ENCODE measurements at places on chromosomes 5 and 9. TPM values are rescaled to one million over a fixed set of nuclear protein-coding genes. Genes with fewer than 3 reads are reported as not detected.

GRCh38 chr5:25285136-25285535, 640.4 kb upstream of the CDH10 start:
- H3K27me3 ChIP-seq = no peaks in the 10 kb centered on the region
- no peak for DNase-seq
- H3K4me1 ChIP-seq = no peaks in the 10 kb centered on the region
- H3K27ac ChIP-seq = no peak overlapping the region
- H3K36me3 ChIP-seq = no peaks in the 10 kb centered on the region
- no peak overlapping the region for H3K4me3 ChIP-seq

DNA sequence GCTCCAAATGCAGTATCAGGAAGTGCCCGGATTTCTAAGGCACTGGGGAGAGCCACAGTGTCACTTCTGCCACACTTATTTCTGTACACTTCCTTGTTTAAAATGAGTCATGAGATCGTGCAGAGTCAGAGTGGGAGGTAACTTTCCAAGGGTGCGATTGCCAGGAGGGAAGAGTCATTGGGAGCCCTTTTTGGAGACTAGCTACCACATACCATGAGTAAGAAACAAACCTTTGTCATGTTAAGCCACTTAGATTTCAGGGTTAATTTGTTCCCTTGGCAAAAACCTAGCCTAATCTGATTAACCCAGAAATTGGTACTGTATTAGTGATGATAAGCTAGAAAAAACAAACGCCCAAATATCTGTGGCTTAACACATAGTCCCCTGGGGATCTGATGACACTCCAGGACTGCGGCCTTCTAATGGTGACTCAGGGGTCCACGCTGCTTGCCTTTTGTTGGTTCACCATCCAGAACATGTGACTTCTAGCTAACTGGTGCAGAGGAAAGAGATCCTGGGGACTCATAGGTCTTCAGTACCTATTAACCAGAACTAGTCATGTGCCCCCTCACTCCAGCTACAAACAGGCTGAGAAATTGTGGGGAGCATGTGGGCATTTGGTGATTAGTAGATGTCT, 48.6 kb upstream of the TLE1 start:
- no peaks in the 10 kb centered on the region for H3K36me3 ChIP-seq
- H3K4me1 ChIP-seq = no peaks in the 10 kb centered on the region
- no peak overlapping the region for H3K4me3 ChIP-seq
- H3K27me3 ChIP-seq = no peaks in the 10 kb centered on the region
- DNase-seq = no peak
- H3K27ac ChIP-seq = no peak overlapping the region

- no peak overlapping the region for H3K27ac ChIP-seq
- no peak for DNase-seq
- H3K36me3 ChIP-seq = no peaks in the 10 kb centered on the region
- no peak overlapping the region for H3K4me3 ChIP-seq
- no peaks in the 10 kb centered on the region for H3K4me1 ChIP-seq
Measured at GRCh38 chr5:423233-423565, 19.8 kb upstream of the EXOC3 start.

DNA sequence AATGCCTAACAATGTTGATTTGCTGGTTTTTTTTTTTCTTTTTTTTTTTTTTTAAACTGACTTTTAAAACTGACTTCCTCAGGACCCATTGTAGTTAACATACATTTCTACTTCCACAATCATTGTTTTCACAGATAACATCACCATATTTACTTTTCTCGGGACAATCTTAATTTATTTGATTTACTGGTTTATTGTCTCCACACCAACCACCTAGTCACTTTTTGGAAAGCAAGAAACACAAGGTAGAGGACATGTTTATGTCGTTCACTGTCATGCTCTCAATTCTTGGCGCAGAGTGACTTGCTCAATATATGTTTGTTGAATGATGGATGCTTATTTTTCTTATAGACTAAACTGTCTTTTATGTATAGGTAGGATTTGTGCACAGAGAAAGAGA, 2280.7 kb downstream of the MAT2B start:
- no peaks in the 10 kb centered on the region for H3K27me3 ChIP-seq
- no peak overlapping the region for H3K27ac ChIP-seq
- no peaks in the 10 kb centered on the region for H3K36me3 ChIP-seq
- no peak overlapping the region for H3K4me3 ChIP-seq
- DNase-seq = no peak

GRCh38 chr9:105329719-105330062, 85.2 kb downstream of the SLC44A1 start:
- DNase-seq = no peak
- peaks cover 13% of the 10 kb centered on the region for H3K4me1 ChIP-seq
- H3K27ac ChIP-seq = no peak overlapping the region
- H3K36me3 ChIP-seq = no peaks in the 10 kb centered on the region
- no peak overlapping the region for H3K4me3 ChIP-seq

- DNase-seq = no peak
- no peaks in the 10 kb centered on the region for H3K27me3 ChIP-seq
- H3K27ac ChIP-seq = no peak overlapping the region
Measured at GRCh38 chr9:127126971-127127370, 4.5 kb upstream of the ANGPTL2 start.

DNA sequence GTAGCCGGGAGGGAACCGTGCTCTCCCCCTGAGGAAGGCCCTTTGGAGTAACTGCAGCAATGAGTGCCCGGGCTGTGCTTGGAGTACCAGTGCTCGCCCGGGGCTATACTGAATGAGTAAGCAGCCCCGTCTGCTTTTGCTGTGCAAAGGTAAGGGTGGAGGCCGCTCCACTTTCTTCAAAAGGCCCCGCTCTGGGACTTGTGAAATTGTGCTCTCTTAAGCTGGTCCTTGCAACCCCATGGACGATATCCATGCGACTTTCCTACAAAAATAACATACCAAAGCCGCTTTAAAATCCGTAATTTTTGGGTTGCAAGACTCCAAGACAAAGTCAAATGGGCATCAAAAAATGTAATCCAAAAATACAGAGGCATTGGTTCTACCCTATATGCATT, 578 bp upstream of the TNFAIP8 start:
- H3K27me3 ChIP-seq = no peaks in the 10 kb centered on the region
- peak overlapping the region; percentile 8 for H3K27ac ChIP-seq
- no peaks in the 10 kb centered on the region for H3K36me3 ChIP-seq

GRCh38 chr5:149886060-149886459, 58.5 kb downstream of the PDE6A start:
- H3K36me3 ChIP-seq = no peaks in the 10 kb centered on the region
- no peaks in the 10 kb centered on the region for H3K27me3 ChIP-seq
- H3K4me1 ChIP-seq = no peaks in the 10 kb centered on the region
- H3K4me3 ChIP-seq = no peak overlapping the region
- H3K27ac ChIP-seq = no peak overlapping the region

GRCh38 chr9:108836781-108837180, 19.0 kb downstream of the ACTL7B start:
- no peaks in the 10 kb centered on the region for H3K27me3 ChIP-seq
- no peaks in the 10 kb centered on the region for H3K36me3 ChIP-seq
- no peaks in the 10 kb centered on the region for H3K4me1 ChIP-seq
- no peak for DNase-seq

- H3K36me3 ChIP-seq = no peaks in the 10 kb centered on the region
- peaks cover 10% of the 10 kb centered on the region for H3K4me1 ChIP-seq
- H3K27ac ChIP-seq = no peak overlapping the region
- no peak overlapping the region for H3K4me3 ChIP-seq
Measured at GRCh38 chr5:102713278-102713677, 41.8 kb upstream of the PAM start.

DNA sequence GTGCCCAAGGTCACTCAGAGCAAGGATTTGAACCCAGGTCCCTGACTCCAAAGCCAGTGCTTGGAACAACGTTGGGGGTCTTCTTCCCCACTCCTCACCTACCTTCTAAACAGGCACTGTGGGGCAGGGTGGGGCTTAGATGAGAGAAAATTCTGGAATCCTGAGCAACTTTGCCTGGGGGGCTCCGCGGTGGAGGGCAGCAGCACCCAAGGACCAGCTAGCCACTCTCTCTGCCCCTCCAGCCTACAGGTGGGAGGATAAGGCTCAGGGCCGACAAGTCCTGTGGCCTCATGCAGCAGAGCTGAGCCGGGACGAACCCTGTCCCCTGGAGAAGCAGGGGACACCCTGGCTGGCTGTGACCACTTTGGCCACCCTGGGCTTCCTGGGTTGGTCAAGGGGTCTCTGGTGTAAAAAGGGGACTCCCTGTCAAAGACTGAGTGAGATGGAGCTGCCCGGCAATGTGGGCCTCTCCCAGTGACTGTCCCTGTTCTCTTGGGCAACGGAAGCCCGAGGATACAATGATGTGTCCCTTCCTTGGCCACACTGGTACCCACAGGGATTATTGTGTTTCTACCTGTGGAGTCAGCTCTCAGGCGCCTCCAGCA, 26.5 kb downstream of the CEL start:
- H3K27ac ChIP-seq = no peak overlapping the region
- no peaks in the 10 kb centered on the region for H3K27me3 ChIP-seq
- no peaks in the 10 kb centered on the region for H3K4me1 ChIP-seq
- no peak for DNase-seq

- no peak for DNase-seq
- H3K36me3 ChIP-seq = no peaks in the 10 kb centered on the region
- H3K4me3 ChIP-seq = no peak overlapping the region
- no peak overlapping the region for H3K27ac ChIP-seq
- H3K4me1 ChIP-seq = no peaks in the 10 kb centered on the region
Measured at GRCh38 chr5:86403190-86403589, 214.6 kb upstream of the COX7C start.

- H3K27me3 ChIP-seq = no peaks in the 10 kb centered on the region
- no peaks in the 10 kb centered on the region for H3K4me1 ChIP-seq
- H3K36me3 ChIP-seq = no peaks in the 10 kb centered on the region
- no peak overlapping the region for H3K27ac ChIP-seq
- DNase-seq = no peak
Measured at GRCh38 chr5:134447815-134448520, 36.3 kb upstream of the CDKN2AIPNL start.

GRCh38 chr9:98867103-98867428, 59.6 kb downstream of the GALNT12 start:
- no peaks in the 10 kb centered on the region for H3K27me3 ChIP-seq
- H3K36me3 ChIP-seq = no peaks in the 10 kb centered on the region
- no peak for DNase-seq
- H3K4me3 ChIP-seq = no peak overlapping the region
- H3K27ac ChIP-seq = no peak overlapping the region

DNA sequence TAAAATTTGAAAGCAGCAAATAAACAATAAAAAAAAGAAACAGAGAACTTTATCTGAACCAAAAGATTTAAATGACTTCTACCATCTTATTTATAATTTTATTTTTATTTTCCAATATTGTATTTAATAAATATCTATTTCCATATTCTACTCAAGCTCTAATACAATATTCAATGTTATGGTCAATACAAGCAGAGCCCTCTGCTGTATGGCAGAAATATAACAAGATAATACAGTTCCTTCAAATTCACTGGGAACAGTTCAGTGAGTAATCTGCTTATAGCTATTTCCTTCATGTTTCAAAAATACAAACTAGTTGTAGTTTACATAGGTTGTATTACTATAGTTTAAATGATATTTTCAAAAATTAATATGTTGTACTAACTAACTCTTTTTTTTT, 332.7 kb downstream of the PRDM9 start:
- no peak overlapping the region for H3K27ac ChIP-seq
- H3K36me3 ChIP-seq = no peaks in the 10 kb centered on the region
- DNase-seq = no peak
- no peaks in the 10 kb centered on the region for H3K4me1 ChIP-seq
- H3K27me3 ChIP-seq = no peaks in the 10 kb centered on the region

DNA sequence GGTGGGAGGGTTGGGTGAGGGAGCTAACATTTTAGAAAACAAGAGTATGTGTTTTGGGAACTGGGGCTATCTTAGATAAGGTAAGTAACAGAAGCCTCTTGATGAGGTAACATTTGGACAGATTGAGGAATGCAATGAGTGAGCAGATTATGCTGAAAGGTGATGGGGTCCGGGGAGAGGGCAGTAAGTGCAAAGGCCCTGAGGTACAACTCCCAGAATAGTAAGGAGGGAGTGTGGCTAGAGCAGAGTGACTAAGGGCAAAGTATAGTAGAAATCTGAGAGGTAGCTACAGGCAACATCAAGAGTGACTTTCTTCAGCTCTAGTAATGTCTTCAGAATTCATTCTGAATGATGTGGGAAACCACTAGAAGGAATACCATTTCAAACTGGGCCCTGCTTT, 38.9 kb upstream of the FBXL17 start:
- DNase-seq = no peak
- H3K36me3 ChIP-seq = no peaks in the 10 kb centered on the region
- no peaks in the 10 kb centered on the region for H3K27me3 ChIP-seq
- H3K4me1 ChIP-seq = no peaks in the 10 kb centered on the region
- H3K4me3 ChIP-seq = no peak overlapping the region

- no peaks in the 10 kb centered on the region for H3K36me3 ChIP-seq
- no peak overlapping the region for H3K4me3 ChIP-seq
- no peaks in the 10 kb centered on the region for H3K27me3 ChIP-seq
Measured at GRCh38 chr9:137367506-137368430, 55.2 kb downstream of the EXD3 start.

- H3K4me3 ChIP-seq = no peak overlapping the region
- no peaks in the 10 kb centered on the region for H3K36me3 ChIP-seq
- no peak for DNase-seq
- H3K27me3 ChIP-seq = no peaks in the 10 kb centered on the region
- H3K4me1 ChIP-seq = no peaks in the 10 kb centered on the region
Measured at GRCh38 chr5:142399891-142400290, 75.1 kb upstream of the SPRY4 start.

Gene PCDHB13
- 9.8 TPM for total RNA-seq

Gene DNM1
- 19.9 TPM for total RNA-seq

Gene BRINP1
- total RNA-seq = not detected

Gene EIF4E1B
- total RNA-seq = not detected

Gene FRRS1L
- total RNA-seq = 1.5 TPM

Gene OR13C9
- total RNA-seq = not detected

Gene PCDHB15
- 7.6 TPM for total RNA-seq

Gene SLC6A3
- 0.90 TPM for total RNA-seq

Gene CCL21
- 7.5 TPM for total RNA-seq

Gene SPATA31C1
- total RNA-seq = not detected

Gene PPP2R2B
- 29.4 TPM for total RNA-seq

Gene SPACA9
- total RNA-seq = 5.9 TPM

Gene NIPBL
- 53.4 TPM for total RNA-seq

Gene NSD1
- total RNA-seq = 40.2 TPM

Measured in tibial nerve (tissue), 4 donors.